ENCODE measurements at places on chromosomes 2 and 18.

- DNase-seq: no peak
Measured at GRCh38 chr18:79570266-79571201, 109.1 kb upstream of the CTDP1 start.

GRCh38 chr2:218671097-218671653 lies 627 bp downstream of the RNF25 start:
- DNase-seq: no peak

DNA sequence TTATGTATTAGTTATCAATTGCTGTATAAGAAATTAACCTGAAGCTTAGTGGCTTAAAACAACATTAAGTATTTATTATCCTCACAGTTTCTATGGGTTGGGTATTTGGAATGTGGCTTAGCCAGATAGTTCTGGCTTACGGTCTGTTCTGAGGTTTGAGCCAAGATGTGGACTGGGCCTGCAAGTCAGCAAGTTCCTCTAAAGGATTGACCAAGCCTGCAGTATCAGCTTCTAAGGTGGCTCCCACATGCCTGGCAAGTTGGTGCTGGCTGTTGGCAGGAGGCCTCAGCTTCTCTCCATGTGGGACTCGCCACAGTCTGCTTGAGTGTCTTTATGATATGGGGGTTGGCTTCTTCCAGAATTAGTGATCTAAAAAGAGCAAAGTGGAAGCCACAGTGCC lies 45.0 kb upstream of the TCF4 start:
- DNase-seq: no peak

- DNase-seq: no peak
Measured at GRCh38 chr2:64537991-64538390, 13.9 kb downstream of the AFTPH start.

- DNase-seq: no peak
Measured at GRCh38 chr2:158637357-158637756, 157.8 kb upstream of the DAPL1 start.

DNA sequence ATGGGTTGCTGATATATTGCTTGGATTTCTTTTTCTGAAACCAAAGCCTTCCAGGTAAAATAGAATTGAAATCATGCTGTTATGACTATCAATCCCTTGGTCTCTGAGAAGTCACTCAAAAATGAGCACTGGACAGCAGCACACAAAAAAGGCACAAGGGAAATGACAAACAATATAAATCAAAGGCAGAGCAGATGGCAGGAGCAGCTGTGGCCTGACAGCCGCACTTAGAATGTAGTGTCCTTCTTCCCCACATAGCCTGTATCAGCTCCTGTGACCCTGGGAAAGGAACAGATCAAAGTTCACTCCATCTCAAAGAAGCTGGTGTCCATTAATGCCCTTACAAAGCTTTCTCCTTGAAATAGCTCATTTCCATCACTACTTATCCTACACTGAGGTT lies 326.7 kb downstream of the SUCLG1 start:
- DNase-seq: no peak

DNA sequence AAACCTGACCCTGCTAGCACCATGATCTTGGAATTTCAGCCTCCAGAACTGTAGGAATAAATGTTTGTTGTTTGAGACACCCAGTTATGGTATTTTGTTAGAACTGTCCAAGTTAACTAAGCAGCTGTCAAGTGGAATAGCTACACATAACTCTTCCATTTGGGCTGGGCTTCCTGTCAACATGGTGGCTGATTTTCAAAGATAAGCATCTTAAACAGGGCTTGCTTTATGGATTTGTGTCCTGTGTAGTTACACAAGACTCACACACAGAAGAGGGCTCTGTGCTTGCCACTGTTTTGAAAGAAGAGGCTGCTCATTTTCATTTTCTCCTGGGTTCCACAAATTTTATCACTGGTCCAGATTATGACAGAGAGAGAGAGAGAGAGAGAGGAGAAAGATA lies 35.7 kb downstream of the GCG start:
- no peak for DNase-seq

DNA sequence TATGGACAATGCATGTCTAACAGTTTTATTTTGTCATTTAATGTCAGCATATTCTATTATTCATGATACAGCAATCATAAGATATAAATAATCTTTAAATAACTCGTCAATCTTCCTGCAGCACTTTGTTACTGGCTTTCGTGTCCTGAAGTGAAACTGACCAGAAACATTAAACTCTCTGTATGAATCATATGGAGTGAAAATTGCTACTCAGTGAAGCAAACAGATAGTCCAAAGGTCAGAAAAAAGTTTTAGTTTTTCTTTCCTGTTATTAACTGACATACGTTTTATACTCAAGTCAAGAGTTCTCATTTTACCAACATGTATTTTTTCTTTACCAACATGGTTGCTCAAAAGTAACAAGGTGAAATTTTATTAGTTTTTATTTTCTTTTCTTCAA lies 106.8 kb upstream of the GALNT5 start:
- DNase-seq: no peak

- DNase-seq: no peak
Measured at GRCh38 chr2:27965841-27966240, 75.3 kb downstream of the BABAM2 start.

Measured in 8988T (cell line).